NT2/D1 (cell line): ENCODE measurements at places on chromosomes 16 and 17.

DNA sequence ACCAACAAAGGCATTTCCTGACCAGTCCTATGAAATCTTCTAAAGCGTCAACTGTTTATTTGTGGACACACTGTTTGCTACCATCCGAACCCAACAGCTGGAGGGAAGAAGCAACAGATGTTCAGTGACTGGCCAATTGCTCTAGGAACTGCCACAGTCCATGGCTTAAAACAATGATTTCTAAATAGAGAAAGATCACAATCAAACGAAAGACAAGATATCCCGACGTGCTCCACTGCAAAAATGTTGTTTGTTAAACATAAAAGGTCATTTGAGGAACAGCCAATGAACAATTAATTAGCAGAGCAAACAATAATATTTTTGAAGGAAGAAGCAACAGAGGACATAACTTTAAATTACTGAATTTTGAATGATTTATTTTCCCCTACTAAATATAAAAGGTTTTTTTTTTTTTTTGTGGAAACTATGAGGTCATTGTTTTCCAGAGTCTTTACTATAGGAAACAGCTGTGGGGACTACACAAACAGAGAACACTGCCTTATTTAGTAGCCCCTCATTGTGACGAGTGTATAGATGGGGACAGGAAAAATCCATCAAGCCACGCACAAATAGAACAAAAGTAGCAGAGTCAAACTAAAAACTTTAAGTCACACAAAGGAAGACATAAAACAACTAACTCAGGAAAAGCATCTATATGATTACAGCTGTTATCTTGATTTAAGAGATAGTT lies 17.2 kb downstream of the USP31 start:
- no peak for DNase-seq

DNA sequence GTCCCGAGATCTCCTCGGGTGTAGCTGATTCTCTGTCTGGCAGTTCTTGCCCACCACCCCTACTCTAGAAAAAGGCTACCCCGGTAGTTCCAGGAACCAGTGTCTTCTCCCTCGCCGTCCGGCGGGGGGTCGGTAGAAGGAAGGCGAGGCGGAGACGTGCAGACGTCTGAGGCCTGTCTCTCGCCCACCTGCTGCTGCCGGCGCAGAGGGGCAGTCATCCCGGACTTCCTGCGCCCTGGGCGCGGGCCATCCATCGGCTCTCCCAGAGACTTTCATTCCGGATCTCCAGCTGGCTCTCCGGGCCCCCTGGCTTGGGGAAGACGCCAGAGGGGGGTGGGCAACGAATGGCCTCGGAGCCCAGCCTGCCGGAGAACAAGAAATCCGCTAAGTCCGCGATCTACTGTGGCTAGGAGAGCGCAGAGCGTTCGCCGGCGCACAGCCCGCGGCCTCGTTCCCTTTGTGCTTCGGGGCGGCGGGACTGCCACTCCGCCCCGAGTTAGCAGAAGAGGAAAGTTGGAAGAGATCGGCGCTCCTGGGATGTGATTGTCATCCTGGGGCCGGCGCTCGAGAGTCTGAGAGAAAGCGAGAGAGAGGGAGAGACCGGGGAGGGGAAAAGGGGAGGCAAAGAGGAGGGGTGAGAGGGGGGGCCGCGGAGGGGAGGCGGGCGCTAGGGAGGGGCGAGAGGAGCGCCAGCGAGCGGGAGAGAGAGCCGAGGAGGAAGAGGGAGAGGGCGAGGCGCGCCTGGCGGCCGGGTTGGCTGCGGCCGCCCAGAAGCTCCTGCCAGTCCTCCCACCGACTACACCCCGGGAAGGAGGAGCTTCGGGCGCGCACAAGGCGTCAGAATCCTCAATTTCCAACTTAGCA lies at the start of gene IRX5:
TSS of gene IRX5 (plus strand) at position 861 of the 864 bp plus-strand sequence. CDS start 334 bp downstream, outside the sequence.
- peak; percentile 86 for DNase-seq

DNA sequence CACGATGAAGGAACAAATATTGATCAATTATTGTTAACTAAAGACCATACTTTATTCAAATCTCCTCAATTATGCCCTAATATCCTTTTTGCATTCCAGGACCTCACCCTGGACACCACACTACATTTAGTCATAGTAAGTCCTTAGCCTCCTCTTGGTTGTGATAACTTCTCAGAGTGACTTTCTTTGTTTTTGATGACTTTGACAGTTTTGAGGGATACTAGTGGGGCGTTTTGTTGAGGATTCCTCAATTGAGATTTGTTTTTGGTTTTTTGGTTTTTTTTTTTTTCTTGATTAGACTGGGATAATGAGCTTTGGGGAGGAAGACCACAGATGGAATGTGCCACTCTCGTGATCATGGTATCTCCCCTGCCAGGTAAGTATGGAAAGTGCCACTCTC lies 105.5 kb downstream of the SOX9 start:
- DNase-seq: no peak

- DNase-seq: no peak
Observed at GRCh38 chr16:66845791-66846221, 1.6 kb downstream of the CA7 start.

DNA sequence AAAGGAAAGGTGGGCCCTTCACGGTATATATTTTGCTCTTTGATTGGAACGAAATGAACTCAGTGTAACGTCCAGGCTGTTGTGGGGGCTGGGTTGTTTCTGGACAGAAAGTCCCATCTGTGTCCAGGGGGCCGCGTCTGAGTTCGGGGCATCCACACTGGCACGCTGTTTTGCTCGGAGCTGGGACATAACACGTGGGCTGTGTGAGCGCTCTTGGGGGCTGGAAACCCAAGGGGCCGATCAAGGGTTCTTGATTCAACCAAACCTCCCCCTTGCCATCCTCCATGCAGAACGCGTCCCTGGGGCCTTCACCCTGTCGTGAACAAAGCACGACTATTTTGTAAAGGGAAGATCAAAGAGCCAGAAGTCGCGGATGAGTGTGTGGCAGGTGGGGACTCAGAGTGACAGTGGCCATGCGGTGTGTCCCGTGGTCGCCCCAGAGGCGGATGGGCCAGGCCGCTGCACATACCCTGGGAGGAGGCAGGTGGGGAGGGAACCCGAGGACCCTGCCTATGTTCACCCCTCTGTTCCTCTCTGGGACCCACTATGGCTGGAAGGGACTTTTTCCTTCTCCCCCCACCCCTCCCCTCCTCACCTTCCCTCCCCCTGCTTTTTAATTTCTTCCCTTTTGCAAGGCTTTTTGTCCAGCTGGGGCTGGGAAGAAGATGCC lies 387.2 kb downstream of the SEC14L1 start:
- DNase-seq: no peak

DNA sequence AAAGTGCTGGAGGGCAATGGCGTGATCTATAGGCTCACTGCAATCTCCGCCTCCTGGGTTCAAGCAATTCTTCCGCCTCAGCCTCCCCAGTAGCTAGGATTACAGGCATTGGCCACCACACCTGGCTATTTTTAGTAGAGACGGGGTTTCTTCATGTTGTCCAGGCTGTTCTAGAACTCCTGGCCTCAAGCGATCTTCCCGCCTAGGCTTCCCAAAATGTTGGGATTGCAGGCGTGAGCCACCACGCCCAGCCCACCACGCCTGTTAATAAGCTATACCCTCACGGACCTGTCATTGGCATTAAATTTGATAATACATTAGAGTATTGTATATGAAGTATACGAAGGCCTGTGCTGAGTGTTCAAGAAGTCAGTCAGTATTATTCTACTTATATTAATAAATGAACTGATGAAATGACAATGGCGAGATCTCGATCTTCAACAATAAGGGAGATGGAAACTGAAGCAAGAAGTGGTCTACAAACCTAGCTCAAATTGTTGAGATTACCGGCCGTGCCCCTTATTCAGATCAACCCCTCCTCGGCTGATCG lies 818 bp upstream of the BCAS3 start:
- no peak for DNase-seq

- DNase-seq: no peak
Observed at GRCh38 chr16:88473666-88474534, 20.8 kb downstream of the ZFPM1 start.

- no peak for DNase-seq
Observed at GRCh38 chr17:35283767-35284166, 40.9 kb downstream of the SLFN5 start.

DNA sequence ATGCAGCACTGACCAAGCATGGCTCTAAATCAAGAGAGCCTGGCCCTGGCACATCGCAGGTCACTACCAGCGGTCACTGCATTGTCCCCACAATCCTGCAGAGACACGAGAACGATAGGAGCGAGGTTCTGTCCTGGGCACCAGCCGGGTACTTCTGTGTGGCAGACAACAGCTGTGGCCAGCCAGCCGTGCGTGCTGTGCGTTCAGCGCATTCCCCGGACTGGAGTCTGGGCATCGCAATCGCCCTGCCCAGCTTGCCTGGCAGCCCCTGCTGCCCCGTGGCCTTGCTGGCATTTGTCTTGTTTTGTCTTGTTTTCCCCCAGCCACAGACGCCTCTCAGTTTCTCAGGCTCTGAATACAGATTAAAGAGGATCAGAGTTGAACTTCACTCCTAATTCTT lies 33.9 kb downstream of the COTL1 start:
- DNase-seq: no peak

DNA sequence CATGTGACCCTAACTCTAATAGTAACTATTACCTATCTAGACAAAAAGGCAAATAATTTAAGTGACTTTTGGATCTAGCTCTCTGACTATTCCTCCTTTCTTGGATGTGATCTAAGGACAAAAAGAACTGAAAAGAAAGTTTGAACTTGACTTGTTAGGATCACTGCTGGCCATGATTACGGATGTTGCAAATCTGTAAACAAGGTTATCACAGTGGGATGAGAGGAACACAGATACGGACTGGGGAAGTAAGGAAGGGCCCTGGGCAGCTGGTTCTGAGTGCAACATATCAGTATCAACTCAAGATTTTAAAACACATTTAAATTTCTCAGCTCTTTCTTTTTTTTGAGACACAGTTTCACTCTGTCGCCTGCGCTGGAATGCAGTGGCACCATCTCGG lies 78.7 kb downstream of the MRM3 start:
- no peak for DNase-seq

- no peak for DNase-seq
Observed at GRCh38 chr17:28554565-28554964, 2.1 kb upstream of the UNC119 start.

DNA sequence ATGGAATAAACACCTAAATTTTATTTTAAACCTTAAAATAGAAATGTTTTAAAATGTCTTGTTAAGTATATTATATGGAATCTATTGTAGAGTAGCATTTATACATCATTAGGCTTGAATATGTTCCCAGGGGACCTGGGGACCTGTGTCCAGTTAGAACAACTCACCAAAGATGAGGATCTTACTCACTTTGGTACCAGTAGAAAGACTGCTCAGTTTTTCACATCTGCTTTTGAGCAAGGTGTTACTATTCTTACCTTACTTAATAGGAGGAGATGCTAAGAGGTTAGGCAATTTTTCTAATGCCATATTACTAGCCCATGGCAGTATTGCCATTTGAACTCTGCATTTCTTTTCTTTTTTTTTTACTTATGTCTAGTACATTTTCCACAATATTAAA lies 14.7 kb downstream of the STXBP4 start:
- DNase-seq: no peak

DNA sequence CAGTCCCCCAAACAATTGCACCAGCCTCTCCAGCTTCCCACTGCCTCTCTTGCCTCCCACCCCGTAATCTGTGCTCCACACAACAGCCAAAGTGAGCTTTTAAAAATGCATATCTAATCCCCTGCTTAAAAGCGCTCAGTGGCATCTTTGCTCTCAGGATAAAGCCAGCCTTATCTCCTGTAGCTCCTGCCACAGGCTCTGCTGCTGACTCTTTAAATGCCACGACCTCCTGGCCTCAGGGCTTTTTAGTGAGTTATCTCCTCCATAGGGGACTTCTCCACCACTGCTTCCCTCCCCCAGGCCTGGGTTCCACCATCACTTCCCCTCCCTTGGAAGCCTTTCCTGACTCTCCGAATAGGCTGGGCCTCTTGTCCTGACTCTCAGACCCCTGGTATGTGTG lies 98.6 kb downstream of the GNAO1 start:
- no peak for DNase-seq

DNA sequence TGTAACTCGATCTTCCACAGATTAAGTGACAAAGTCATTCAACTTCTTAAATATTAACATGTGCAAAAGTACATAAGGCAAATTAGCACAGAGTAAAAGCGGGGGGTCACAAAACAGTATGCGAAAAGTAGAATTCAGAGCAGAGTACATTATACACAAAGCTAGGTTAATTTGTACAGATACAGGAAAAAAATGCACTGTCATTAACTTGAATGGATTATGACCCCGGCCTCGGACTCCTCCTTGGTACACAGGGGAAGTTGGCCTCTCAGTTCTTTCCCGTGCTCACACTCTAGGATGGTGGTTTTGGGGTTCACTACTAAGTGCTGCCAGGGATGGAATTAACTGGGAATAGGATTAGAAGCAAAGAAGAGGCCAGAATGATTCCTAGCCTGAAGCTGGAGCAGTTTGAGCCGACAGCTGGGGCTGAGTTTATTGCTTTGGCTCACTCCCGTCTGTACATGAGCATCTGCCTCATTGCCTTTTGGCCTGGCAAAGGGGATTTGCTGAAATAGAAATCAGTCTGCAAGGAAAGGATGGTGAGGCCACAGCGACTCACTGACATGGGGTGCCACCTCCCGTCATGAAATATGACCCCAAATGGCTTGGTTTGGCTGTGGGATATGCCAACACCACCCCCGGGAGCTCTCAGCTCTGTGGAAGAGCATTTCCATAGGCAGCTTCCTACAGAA lies 23.6 kb downstream of the NTN1 start:
- DNase-seq: no peak

DNA sequence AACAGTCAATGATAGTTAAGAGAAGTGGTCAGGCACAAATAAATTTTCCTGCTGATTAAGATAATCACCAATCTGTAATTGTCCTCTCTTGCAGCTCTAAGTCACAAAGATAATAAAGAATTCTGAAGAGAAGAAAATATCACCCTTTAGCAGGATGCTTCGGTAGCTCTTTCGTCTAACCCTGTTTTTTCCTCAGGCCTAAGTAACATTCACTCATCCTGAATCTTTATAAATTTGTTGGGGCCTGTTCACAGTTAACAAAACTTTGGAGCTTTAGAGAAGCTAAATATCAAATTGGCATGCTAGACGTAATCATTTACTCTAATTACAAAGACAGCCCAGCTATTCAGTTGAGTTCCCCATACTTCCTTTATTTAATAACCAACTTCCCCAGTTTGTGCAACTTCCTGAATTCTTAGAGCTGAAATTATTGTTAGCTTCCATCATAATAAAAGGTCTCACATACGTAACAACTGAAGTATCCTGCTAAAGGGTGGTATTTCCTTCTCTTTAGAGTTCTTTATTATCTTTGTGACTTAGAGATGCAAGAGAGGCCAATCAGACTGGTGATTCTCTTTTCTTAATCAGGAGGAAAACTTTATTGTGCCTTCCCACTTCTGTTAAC lies 118.6 kb downstream of the TANGO6 start:
- DNase-seq: no peak

GRCh38 chr17:68343976-68344375 lies 52.7 kb downstream of the ARSG start:
- DNase-seq: no peak
